ENCODE measurements at places on chromosomes 6 and 20.

- DNase-seq: peak; percentile 52
Observed at GRCh38 chr20:4740774-4741431, 19.2 kb downstream of the PRND start.

- DNase-seq: no peak
Observed at GRCh38 chr20:61924858-61925554, 140.7 kb downstream of the TAF4 start.

- no peak for DNase-seq
Observed at GRCh38 chr6:6704103-6705060, 115.9 kb downstream of the LY86 start.

DNA sequence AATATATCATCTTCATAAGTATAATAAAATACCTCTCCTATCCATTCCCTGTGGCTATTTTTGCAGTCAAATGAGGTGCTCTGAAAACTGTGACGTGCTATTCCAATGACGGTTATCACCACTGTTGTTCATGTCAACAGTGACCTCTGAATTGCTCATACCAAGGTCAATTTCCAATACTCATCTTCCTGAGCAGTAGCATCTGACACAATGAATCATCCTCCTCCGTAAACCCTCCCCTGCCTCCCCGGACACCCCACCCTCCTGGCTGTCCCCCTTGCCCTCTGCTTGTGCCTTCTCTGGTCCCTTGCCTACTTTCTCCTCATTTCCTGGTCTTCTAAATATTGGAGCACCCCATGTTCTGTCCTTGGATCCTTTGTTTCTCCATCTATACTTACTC is 77.7 kb upstream of the SLC22A23 start:
- no peak for DNase-seq

- no peak for DNase-seq
Observed at GRCh38 chr6:89204096-89204495, 13.1 kb downstream of the GABRR1 start.

DNA sequence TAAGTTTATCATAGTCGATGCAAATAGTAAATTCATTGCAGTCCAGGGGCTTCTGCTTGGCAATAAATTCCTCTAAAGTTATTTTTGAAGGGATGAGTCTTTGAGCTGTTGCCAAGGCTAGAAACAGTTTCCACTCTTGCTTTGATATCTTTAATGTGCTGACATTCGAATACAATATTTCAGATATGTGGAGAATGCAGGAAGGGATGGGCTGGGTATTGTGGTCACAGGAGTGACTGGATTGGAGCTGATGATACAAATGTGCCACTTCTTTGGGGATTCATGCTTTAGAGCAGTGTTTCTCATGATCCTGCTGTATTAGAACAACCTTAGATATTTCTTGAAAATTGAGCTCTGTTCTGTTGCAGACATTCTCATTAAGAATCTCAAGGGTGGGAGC is 139.0 kb downstream of the PRDM13 start:
- no peak for DNase-seq

DNA sequence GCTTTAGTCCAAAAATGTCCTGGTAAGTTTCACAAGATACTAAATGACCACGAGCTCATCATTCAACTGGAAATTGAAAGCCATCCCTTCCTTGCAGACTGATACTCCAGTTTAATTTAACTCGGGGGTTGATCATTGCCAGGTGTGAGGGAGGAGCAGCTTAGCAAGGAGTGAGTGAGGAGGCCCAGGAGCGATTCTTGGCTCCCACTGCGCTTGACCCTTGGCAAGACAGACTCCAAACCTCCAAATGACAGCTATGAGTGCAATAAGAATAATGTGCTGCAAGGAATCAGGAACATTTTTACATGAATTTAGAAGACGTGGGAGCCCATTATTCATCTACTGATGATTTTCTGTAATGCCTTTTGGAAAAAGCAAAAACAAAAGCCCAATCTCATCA is 64.9 kb downstream of the LAMA4 start:
- no peak for DNase-seq

GRCh38 chr20:1087311-1087905 is 31.0 kb upstream of the PSMF1 start:
- no peak for DNase-seq

DNA sequence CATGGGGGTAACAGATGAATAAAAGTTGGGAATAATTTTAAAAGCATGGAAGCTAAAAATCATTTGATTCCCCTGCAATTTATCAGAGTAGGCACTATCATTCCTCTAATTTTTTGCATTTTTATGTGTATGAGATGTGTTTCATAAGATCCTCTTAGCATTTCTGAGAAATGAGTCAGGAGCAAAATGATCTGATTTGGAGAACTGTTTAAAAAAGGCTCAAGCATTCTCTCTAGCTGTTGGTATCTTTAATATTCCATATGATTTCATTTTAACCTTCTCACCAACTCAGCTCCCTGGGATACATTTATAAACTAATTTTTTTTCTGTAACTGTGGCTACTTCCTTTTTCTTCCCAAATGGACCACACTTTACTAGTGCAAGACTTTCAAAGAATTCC is 60.9 kb downstream of the MCHR2 start:
- DNase-seq: no peak

GRCh38 chr6:6823030-6823429 is 234.5 kb downstream of the LY86 start:
- no peak for DNase-seq

DNA sequence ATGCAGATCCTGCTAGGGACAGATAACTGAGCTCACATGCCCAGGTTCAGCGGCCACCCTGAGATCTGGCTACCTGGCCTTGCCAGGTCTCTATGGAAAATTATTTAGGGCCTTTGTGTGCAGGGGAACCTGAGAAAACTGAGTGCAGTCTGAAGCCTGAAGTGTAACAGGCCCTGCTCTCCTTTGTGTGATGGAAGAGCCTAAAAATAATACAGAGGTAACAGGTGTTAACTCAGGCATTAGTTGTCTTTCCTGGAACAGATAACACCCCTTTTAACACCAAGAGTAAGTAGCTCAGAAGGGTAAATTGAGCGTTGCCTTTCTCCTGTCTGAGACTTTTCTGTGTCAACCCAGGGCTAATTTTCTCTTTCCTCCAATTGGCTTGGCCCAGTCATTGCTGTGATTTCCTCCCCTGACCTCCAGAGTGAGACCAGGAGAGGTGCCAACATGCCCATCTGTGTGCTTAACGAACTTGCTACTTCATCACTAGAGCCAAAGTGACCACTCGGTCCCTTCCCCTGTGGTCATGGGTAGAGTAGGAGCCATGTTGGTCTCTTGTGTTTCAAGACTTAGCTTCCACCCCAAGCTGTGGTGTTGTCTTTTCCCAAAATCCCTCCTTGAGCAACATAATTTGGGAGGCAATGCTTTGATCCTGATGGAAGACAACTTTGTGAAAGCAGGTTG is 304.4 kb upstream of the JAG1 start:
- DNase-seq: no peak

DNA sequence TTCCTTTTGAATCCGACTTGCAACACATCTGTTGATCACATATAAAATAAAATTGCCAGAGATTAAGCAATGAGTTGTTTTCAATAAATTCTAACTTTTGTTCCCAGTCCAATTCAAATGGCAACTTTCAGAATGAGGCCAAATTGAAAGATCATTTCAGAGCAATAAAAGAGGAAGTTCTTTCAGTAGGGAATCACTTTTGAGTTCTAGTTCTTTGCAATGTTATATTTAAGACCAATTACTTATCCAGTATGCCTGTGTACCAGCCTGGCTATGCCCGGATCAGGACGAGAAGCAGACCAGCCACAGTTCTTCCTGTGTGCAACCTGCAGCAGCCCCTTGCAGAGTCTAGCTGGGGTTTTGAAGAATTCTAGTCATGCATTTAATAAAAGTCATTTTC is 232.5 kb downstream of the BTBD9 start:
- no peak for DNase-seq

DNA sequence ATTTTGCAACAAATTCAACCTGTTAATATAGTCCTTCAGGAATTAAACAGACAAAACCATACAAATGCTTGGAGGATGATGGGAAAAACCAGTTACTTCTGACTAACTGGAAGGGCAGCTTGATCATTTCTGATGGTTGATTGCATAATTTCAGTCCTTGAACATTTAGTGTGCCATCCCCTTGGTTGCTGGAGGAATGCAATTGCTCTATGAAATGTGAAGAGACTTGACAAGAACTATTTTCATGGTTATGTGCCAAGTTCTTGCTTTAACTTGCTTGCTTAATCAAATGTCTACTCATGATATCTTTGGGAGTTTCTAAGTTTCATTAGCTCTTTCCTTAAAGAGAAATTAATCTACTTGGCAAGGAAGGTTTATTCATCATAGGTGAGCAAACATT is 45.2 kb downstream of the ANKEF1 start:
- no peak for DNase-seq

DNA sequence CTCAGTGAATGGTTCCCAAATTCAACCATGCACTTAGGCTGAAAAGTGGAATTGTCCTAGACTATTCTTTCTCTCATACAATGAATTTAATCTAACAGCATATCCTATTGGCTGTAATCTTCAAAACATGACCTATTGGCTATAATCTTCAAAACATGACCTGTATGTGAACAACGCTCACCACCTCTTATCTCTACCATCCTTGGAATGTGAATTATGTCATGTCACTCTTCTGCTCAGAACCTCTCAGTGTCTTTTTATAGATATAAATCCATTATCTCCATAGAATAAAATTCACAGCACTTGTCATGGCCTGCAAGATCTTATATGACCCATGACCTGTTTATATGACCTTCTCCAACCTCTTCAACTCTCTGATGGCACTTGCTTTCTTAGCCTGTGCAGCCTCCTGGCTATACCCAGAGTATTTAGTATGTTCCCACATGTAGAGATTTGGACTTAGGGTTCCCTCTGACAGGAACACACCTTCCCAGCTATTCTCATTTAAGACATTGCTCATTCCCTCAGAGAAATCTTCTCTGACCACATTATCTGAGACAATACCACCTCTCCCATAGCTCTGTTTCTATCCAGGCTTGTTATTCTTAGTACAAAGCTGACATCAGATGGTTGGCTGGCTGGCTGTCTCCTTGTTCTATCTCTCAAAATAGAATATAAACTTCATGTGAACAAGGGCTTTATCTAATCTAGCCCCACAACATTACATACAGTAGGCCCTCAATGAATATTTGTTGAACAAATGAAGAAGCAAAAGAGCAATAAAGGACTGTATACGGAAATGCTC is 275.0 kb upstream of the PREP start:
- no peak for DNase-seq

GRCh38 chr6:166613027-166613426 is 14.0 kb downstream of the RPS6KA2 start:
- no peak for DNase-seq

DNA sequence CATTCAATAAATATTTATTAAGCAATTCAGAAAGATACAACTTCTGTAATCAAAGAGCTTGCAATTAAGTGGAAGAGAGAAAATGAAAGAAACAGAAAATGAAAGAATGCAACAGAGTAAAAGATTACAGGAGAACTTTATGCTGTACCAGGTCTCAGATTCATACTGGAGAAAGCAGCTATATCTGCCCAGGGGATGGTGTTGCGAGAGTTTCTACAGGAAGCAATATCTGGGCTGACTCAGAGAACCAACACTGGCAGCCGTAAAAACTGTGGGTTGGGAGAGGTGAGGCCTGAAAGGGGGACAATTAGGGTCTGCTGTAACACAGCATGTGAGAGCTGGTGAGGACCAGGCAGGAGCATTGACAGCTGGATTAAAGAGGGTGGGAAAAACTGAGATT is 256.7 kb upstream of the TCF21 start:
- DNase-seq: no peak

DNA sequence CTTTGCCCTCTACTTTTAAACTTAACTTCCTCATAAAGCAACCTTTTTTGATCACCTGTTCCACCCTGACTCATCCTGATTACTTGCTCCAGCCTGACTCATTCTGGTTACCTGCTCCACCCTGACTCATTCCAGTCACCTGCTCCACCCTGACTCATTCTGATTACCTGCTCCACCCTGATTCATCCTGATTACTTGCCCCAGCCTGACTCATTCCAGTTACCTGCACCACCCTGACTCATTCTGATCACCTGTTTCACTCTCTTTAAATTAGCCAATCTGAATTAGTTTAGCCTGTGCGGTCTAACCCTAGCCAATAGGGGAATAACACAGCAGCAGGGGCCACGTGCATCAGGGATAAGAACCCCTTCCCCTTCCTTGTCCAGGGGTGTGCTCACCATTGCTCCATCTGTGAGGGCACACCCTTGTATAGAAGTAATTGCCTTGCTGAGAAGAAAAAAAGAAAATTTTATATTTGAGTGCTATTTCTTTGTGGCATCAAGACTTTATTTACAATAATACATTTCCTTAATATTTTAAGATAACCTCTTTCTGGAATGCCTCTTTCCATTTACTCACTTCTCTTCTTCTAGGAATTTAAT is 17.9 kb downstream of the HLA-G start:
- DNase-seq: no peak

- peak; percentile 80 for DNase-seq
Observed at GRCh38 chr6:136791296-136792094, 782 bp downstream of the MAP3K5 start.

DNA sequence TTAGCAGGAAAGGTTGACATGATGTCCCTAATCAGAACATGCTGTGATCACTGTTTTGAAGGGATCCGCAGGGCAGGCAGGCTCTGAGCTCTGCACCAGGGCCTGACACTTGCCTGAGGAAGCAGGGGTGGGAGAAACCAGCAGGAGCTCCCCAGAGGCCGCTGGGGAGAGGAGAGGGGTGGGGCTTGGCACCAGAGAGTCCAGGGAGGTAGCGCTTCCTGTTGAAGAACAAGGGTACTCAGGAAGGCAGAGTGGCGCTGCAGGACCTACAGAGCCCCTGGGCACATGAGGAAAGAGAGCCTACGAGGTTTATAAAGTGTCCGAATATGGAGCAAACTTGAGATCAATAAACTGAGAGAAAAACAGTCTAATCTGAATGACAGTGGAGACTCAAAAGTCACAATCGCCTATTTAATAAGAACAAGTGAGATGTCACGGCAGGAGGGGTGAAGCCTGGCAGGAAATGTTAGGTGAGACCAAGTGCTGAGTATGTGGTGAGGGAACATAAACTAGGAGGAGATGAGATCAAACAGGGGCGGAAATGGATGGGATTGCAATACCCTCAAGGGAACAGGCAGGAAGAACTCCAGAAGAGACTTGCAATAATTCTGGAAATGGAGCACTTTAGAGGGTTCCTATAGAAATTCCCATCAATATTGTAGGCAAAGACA is 5.8 kb upstream of the TBXT start:
- DNase-seq: peak; percentile 88

All from thyroid gland (tissue), 4 donors.